ENCODE measurements at places on chromosomes 16 and 17. TPM values are rescaled to one million over a fixed set of nuclear protein-coding genes. Genes with fewer than 3 reads are reported as not detected.

ADAM11 gene
- 0.81 TPM for polyA plus RNA-seq

GRCh38 chr16:30658731-30659506 lies 688 bp downstream of the FBRS start:
- DNase-seq = peak; percentile 93

GRCh38 chr16:351804-352520 lies 561 bp downstream of the AXIN1 start:
- DNase-seq = no peak

GALR2 gene
- 0.09 TPM for polyA plus RNA-seq

DNA sequence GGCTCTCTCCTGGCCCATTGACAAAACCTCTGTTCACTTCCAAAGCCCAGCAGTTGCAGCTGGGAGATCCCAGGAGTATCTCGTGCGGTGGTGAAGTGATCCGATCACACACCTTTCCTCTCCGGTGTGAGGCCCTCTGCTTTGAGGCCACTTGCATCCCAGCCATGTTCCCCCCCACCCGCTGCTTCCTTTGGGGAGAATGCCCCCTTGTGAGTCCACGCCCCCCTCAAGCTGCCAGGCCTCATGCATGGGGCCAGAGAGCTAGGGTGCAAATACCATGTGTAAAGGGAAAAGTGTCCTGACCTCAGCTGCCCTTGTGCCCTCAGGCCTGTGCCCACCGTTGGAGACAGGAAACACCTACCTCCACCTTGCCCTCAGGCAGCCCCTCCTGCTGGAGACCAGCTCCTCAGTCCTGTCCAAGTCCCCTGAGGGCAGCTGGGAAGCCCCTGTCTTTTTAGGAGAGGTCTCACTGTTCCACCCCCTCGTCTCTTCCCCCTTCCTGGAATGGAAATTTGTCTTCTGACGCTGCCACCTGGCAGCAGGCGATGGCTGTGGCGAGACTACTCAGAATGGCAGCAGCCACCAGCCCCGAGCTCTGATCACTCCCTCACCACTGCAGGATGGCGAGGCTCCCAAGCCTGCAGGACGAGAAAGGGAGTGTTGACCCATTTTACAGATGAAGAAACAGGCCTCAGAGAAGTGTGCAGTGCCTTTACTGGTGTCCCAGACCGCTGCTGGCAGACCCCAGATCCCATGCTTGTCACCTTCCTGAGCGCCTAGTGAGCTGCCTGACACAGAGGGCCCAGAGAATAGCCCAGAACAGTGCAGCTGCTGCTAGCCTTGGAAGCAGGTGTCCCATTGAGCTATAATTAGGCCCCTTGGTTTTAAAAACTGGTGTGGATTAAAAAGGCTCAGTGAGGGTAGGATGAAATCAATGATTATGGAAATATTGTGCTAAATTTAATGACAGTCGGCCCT lies 120.6 kb upstream of the CACNG5 start:
- no peak for DNase-seq

DNA sequence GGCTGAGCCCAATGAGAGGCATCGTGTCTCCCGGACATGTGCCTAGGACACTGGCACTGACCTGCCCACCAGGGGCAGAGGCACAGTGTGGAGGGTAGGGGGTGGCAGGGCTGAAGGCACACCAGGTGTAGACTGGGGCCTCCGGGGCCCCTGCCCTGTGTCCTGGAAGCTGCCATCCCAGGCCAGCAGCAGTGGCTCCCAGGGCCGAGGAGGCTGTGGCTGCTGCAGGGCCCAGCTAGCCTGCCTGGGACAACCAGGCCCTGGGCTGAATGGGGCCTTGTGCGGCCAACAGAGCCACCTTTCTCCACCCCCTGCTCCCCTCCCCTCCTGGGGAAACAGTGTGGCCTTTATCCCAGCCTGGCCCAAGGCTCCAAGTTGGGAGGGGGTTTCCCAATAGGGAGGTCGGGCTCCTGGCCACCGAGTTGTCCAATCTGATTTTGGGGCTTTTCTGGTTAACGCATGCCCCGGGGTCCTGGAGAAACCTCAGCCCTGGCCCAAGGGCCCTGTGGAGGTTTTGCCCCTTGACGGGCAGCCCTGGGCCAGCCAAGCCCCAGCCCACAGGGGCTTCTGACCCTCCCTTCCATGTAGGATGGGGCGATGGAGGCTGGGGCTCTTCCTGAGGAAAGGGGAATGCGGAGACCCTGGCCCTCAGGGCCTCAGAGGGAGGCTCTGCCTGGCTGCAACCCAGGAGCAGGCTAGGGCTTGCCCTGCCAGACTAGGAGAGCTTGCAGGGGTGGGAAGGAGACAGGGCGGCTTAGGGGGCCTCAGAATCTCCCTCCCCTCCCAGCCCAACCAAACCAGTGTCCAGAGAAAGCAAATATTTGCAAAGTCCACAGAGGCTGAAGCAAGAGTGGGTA lies 4.2 kb downstream of the MTSS2 start:
- DNase-seq = no peak

DNA sequence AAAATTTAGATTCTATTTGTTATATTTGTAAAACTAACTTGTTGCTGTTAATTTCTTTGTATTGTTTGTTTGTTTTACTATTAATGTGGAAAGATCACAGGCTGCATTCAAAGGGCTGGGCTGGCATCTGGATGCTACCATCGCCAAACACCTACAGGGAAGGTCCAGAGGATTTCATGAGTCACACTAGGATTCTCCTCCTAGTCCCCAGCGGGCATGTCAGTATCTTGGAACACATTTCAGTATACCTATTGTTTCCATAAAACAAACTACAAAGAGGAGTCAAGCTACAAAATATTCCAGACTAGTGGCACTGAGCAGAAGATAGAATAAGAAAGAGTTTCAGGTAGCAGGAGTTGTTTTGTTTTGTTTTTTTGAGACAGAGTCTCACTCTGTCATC lies 55.3 kb downstream of the NOG start:
- DNase-seq = no peak

DNA sequence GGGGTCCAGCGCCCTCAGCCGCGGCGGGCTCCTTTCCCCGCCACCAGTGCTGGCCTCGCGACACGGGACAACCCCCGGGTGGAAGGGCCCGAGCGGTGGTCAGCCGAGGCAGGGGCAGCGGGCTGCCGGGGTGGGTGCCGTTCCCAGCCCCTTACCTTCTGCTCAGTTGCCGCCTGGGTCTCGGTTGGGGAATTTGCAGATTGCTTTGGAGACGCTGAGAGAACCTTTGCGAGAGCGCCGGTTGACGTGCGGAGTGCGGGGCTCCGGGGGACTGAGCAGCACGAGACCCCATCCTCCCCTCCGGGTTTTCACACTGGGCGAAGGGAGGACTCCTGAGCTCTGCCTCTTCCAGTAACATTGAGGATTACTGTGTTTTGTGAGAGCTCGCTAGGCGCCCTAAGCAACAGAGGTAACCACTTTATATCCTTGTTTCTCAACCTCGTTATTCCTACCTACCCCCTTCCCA lies 381 bp downstream of the CTNS start:
- DNase-seq = no peak

LRRC45 gene
- 14.9 TPM for polyA plus RNA-seq

FSCN2 gene
- 0.43 TPM for polyA plus RNA-seq

GRCh38 chr17:59219992-59220327 lies 351 bp upstream of the GDPD1 start:
- DNase-seq = no peak

GAST gene
- polyA plus RNA-seq = not detected

CSH2 gene
- not detected for polyA plus RNA-seq

IL34 gene
- polyA plus RNA-seq = 2.8 TPM

CYB561 gene
- 17.9 TPM for polyA plus RNA-seq

GRCh38 chr17:3002538-3003295 lies 60.7 kb downstream of the OR1D5 start:
- DNase-seq = no peak

GRCh38 chr17:50947782-50948543 lies 81.8 kb upstream of the TOB1 start:
- no peak for DNase-seq

DNA sequence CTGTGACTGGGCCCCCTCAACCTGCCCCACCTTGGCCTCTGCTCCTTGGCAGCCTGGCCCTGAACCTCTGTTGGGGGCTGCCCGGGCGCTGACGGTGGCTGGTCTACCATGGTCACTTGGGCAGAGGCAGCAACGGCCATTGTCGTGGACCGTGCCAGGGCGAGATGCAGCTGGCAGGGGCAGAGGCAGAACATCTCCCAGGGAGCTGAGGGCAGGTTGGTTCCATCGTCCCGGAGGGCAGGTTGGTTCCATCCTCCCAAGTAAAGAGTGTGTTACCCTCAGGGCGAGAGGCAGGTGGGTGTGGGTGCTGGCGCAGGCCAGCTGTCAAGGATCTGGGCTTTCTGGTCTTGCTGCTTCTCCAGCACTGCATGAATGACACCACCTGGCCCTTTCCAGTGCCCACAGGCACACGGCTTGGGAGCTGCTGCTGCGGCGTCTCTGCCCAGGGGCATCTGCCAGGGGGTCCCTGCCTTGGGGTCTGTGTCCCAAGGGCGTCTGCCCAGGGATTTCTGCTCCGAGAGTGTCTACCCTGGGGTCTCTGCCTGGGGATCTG lies 12.0 kb downstream of the ACSF3 start:
- DNase-seq = no peak

GRCh38 chr17:13003454-13003851 lies 14.4 kb downstream of the ELAC2 start:
- no peak for DNase-seq

Data from urinary bladder (tissue), 4 donors.